SK-MEL-5 (cell line): ENCODE measurements at places on chromosomes 4 and X. TPM values are rescaled to one million over a fixed set of nuclear protein-coding genes. Genes with fewer than 3 reads are reported as not detected.

AFF2 gene
- 0.05 TPM in 1 of 2 replicates, not detected in the other for total RNA-seq

CTAG1A gene
- not detected in 2 replicates for total RNA-seq

HHIP gene
- total RNA-seq, result 0.05 TPM in 1 of 2 replicates, not detected in the other

DNA sequence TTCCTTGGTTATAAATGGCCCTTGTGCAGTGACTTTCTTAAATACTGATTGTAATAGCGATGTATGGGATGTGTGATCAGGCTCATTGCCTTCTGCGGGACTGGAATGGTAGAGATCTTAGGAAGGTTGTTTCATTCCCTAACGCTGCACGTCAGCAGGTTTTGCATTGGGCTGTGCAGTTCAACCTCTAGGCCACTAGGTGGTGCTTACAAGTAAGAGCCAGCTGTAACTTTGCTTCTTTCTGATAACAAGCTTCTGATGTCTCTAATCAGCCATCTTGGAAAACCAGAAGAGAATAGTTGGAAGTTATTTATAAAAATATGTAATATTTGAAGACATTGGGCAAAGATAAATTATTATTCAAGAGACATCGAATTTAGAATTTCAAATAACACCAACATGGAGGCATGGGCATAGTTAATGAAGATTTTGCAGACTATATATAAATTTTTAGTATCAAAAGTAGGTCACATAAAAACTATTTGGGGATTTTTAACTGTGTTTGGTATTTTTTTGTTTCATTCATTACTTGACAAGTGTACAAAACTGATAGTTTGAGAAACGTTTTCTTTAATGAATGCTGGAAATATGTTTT is 339.7 kb upstream of the PCDH7 start:
- DNase-seq, result peak; percentile 83
